ENCODE measurements at places on chromosomes 7 and 10. TPM values are rescaled to one million over a fixed set of nuclear protein-coding genes. Genes with fewer than 3 reads are reported as not detected.
A peak's percentile ranks its signal among the peaks of the same experiment; 100 is the strongest.

The PSMC2 gene
- total RNA-seq = 252 TPM

The DHTKD1 gene
- 30.7 TPM for total RNA-seq

The NCF1 gene
- total RNA-seq = not detected

The OR2A5 gene
- not detected for total RNA-seq

The GPR146 gene
- under 0.01 TPM for total RNA-seq

The PLEKHS1 gene
- under 0.01 TPM for total RNA-seq

The OR2A1 gene
- under 0.01 TPM for total RNA-seq

DNA sequence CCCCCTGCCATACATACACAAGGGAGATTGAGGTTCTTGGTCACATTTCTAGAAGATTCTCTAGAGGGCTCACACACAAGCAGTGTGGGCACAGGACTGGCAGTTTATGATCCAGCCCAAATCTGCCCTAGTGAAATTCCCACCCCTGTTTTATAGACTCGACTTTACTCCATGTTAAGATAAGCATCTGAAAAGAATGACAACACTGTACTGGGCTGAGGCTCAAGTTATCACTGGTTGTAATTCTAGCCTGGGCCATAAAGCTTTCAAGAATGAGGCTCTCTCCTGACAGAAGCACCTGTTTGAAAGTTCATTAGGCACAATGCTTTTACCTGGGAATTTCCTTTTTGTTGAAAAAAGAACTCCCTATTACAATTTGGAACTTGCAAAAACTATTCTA, 195.6 kb upstream of the GLI3 start:
- peak; percentile 38 for DNase-seq

- DNase-seq = no peak
Observed at GRCh38 chr7:82114237-82114636, 329.3 kb downstream of the CACNA2D1 start.

DNA sequence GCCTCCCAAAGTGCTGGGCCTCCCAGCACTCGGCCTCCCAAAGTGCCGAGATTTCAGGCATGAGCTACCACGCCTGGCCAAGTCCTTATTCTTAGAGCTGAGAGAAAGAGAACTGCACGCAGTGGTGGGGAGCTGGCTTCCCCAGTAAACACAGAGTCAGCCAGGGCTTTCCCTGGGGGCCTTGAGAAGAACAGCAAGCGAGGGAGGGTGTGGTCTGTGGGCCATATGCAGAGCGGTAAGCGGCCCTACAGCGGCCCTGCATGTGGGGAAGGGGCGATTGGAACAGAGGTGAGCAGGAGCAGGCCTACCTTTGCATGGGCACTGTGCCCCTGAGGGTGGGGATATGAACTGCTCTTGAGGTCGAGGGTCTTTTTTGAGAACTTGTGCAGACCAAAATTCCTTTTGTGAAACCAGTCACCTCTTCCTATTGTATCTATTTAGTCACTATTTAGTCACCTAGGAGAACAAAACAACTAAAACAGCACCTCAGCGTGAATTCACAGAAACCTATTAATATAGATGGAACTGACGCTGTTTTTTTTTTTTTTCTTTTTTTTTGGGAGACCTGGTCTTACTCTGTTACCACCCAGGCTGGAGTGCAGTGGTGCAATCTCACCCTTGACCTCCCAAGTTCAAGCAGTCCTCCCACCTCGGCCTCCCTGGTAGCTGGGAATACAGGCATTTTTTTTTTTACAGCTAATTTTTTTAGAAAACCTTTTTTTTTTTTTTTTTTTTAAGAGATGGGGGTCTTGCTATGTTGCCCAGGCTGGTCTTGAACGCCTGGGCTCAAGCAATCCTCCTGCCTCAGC, 36.9 kb upstream of the SH2D4B start:
- DNase-seq = peak; percentile 37

DNA sequence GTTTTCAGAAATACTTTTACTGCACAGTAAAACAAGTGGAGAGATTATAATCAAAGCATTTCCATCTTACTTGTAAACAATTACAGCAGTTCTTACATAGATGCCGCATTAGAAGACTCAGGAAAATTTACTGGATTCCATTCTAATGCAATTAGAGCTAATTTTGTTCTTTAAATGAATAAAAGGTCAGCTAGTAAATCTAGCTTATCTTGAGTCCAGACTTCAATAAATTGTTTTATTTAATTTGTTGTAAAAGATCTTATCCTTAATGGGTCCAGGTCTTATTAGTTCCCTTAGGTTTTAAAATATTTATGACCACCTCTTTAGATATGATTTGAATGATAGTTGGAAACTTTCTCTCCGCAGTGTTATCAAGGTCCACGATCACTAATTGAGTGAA, 70.2 kb upstream of the GATA3 start:
- DNase-seq = no peak

DNA sequence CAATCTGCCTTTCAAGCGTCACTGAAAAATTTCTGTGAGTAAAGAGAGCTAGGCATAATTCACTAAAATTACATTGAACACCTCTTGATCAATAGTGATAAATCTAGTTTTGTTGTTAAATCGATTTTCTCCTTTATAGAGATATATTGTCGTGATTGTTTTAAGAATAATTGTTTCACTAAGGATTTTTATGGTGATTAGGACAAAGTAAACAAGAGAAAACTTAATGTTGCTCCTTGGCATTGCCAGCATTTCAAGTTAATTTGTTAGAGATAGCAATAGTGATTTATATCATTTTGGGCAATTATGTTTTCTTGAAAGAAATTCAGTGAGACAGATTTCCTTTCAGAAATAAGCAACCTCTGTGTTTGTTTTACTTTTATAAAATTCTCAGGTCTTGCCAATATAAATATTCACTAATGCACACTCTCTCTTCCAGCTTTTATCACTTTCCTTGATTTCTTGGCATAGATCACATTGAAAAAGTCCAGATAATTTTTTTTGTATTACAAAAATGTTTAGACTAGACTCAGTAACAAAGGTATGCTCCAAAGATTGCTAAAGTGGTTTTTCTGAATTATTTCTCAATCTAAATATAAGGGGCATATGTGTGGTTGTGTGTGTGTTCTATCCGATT, 538.7 kb downstream of the TFEC start:
- no peak for DNase-seq

DNA sequence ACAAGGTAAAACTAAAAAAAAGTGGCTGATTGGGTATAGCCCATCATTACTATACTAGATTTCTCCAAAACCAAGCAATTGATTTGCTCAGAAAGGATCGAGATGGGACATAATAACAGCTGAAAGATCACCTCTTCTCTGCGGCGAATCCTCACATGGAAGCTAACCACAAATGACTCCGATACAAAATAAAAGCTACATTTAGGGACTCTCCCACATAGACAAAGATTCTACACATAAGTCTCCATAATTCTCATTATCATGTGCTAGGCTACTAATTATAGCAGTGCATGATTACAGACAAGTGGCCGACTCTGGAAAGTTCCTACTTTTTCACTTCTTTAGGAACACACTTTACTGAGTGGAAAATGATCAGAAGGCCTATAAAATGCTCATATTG, 116.9 kb downstream of the RSU1 start:
- no peak for DNase-seq

DNA sequence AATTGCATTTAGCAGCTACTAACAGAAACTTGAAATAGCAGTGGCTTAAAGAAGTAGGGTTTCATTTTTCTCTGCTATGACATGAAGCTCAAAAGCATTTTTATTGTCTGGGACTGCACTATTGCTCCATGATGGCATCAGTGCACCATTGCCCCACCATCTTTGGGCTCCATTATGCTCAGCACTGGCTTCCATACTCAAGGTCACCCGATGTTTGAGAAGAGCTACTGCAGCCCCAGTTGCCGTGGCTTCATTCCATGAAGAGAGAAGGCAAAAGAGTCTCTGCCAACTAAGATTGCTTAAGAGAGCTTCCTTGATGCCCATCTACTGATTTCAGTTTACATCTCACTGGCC, 192.2 kb upstream of the LRGUK start:
- peak; percentile 10 for DNase-seq

GRCh38 chr7:19970514-19970913, 197.1 kb upstream of the TMEM196 start:
- no peak for DNase-seq

- DNase-seq = no peak
Observed at GRCh38 chr7:111869280-111869679, 307.0 kb upstream of the IMMP2L start.

DNA sequence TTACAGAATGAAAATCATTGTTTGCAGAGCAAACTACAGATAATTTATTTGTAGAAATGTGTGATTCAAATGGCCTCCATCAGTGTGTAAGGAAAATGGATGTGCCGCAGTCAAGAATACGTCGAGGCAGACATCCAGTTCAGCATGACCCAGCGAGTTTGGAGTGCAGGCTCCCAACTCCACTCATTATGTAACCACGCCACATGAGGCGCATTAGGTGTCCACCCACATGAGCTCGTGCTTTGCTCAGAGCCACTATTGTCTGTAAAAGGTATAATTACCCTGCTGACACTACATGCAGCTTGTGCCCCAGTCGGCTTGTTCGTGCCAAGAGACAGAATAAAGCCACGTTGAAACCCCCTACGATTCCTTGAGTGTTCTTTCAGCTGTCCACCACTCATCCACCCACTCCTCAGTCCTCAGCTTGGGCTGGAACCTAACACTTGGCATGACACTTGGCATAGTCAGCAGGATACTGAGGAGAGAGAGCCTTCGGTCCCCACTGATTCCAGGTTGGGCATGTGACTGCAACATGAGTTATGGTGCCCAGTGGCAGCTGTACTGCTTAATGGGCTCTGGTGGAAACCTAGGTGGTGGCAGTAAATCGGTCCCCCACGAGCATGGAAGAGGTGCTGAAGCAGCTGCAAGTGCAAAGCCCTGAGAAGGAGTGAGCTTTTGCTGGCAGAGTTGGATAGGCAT, 102.7 kb downstream of the BICC1 start:
- DNase-seq = no peak

GRCh38 chr10:100960251-100960650, 9.1 kb upstream of the SEMA4G start:
- no peak for DNase-seq

DNA sequence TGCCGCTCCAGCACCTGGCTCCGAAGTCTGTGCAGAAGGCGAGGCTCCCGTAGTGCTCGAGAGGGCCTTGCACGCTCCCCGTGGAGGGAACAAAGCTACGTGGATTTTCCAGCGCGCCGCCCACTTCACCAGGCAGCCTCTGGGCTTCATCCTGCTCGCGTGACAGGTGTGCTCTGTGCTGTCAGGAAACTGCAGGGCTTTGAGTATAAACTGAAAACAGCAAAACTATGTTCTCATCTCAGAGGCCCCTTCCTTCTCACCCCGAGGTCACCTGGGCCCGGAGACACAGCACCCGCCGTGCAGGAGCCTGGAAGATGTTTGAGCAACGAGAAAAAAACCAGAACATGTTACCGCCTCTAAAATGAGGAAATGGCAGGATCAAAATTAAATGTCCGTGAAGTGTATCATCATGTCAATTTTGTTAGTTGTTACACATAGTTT, 17.6 kb upstream of the GPR146 start:
- no peak for DNase-seq

DNA sequence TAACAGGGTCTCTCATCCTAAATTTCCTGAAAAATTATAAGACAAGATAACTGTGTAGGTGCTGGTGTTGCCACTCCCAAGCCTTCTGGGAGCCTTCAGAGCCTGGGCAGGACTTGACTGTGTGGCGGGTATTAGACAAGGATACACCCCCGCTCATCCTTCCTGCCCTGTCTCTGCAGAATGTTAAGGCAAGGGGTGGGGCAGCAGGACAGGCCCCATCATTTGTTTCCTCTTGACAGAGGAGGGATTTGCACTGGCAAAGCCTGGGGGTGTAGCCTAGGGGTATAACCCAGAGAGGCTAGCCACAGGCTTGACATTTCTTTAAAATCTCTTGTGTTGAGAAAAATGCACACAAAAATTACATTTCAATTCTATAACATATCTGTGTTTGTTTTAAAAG, 63.5 kb downstream of the GOLGA7B start:
- no peak for DNase-seq

GRCh38 chr7:6171532-6172223, 100.7 kb downstream of the CYTH3 start:
- no peak for DNase-seq

DNA sequence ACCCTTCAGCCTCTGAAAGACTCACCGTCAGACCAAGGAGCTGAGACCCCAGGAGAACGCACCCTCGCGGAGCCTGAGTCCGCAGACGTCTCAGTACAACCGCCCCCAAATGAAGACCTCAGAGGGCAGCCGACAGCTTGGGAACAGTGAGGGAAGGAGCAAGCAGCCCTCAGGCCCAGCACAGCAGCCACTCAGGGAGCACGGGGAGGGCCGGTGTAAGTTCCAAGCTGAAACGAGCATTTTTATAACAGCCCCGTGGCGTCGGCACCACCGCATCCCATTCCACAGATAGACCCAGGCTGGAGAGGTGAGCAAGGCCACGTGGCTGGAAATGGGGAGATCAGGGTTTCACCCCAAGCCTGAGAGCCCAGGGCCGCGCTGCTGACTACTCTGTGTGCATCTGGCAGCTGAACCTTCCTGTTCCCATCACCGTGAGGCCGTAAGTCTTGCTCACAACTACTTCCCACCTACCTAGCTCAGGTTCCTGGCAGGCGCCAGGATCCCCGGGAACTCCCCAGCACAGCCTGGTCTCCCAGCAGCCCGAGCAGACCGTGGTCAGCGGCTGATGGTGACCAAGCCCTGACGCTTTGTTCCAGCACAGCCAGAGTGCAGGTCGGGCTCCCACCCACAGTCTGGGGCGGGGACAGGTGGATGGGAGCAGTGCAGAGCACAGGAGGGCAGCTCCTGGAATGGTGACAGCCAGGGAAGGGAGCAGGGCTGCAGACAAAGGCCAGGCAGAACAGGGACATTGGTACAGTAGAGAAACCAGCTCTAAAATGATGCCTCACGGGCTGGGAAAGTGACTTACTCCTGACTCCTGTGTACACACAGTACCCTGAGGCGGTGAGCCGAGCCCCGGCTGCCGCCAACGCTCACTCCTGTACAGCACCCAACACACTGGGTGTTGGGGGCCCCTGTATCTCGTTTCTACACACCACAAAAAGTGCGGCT, 6.1 kb upstream of the NOM1 start:
- no peak for DNase-seq

DNA sequence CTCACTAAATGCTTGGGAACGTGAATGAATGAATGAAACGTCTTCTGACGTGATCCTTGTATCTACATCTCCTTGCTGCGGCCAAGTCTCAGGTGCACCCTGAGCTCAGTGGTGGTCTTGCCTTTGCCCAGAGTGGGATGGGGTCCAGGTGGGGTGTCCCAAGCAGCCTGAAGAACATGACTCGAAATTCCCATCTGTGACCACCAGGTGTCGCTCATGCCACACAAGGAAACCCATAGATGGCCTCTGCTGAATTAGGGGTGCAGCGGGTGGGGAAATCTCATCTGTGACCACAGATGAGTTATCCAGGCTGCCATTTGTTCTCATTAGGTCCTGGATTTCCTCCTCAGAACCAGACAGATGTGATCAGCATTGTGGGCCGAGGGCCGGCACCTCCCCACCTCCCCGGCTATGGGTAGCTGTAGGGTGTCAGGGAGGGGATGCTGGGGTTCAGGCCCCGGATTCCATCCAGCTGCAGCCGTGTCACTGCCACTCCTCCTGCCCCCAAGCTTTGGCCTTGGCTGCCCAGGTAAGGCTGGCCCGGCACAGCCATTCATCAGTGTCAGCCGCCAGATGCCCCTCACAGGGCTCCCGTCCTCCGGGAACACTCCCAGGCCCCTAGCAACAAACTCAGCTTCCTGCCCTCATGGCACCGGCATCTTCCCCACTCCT, 21.0 kb upstream of the GNA12 start:
- DNase-seq = peak; percentile 74

Measured in fibroblast of villous mesenchyme (primary cell).